ENCODE measurements at places on chromosomes 12 and 14.

- DNase-seq = no peak
Measured at GRCh38 chr14:21229821-21230220, 39.4 kb downstream of the HNRNPC start.

DNA sequence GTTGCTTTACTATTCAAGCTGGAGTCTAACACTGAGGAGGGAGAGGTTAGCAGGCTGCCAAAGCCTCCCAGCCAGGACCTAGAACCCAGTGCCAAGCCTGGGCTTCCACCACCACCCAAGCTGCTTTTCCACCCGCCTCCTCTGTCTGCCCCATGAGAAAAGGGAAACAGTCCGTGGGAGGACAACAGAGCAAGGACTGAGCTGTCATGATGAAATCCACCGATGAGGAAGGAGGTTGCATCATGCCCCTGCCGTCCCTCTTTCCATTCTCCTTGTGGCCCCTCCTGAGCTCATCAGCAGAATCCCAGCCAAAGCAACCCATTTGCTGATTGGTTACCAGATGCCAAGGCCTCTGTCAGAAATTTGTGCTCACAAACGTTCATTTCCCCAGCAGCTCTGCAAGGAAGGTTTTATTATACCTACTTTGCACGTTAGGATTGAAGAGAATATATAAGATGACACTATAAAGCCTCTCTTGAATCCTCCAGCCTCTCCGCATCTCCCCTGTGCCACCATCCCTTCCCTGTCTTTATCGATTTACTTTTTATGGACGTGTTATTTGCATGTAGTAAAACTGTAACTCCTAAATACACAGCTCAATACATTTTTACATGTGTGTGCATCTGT, 6.3 kb upstream of the SERPINA1 start:
- DNase-seq = peak; percentile 74

DNA sequence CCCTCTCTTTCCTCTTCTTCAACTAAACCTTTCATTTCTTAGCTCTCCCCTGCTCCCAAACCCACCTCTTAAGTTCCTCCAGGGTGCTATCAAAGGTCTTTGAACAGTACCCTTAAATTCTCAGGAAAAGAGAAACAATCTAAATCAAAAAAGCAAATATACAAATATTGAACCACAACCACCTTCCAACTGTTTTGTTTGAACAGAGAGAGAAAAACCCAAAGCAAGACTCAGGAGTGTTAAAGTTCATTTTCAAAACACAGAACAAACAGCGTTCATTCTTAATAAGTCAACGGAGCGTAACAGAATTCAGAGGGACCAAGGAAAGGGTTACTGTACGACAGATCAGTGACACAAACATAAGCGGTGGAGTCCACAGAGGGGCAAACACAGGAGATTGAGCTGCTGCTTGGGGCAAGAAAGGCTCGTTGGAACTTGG, 73.3 kb downstream of the NDUFA12 start:
- DNase-seq = no peak

- DNase-seq = no peak
Measured at GRCh38 chr14:38828183-38828827, 274.7 kb downstream of the SEC23A start.

GRCh38 chr14:24181371-24182077, 7.1 kb downstream of the IPO4 start:
- DNase-seq = no peak

- no peak for DNase-seq
Measured at GRCh38 chr12:93033948-93034347, 104.9 kb upstream of the EEA1 start.

GRCh38 chr12:95481072-95481471, 7.1 kb downstream of the METAP2 start:
- no peak for DNase-seq

DNA sequence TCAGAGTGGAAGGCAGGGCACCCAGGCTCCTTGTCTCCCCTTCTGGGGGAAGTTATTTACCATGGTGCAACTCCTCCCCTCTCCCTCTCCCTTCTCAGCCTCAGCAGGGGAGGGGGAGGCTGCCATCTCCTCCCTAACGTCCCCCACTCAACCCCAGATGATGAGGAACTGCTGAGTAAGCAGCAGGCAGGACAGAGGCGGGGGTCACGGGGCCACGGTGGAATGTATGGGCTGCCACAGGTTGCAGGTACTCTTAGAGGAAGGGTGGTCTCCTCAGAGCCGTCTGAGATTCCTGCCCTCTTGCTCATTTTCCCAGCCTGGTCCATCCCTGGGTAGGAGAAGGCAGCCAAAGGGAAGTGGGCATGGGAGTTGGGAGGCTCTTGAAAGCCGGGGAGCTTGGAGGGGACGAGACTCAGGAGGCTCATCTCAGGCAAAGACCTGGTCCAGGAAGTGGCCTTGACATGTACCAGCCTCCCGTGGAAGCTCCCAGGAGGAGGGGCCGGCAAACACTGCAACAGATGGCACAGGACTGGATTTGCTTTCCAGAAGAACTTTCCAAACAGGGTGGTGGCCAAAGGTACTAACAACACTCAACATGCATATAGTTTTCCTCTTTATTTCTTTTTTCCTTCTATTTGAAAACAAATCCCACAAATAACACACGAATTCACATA, 19.0 kb downstream of the RIN3 start:
- DNase-seq = no peak

DNA sequence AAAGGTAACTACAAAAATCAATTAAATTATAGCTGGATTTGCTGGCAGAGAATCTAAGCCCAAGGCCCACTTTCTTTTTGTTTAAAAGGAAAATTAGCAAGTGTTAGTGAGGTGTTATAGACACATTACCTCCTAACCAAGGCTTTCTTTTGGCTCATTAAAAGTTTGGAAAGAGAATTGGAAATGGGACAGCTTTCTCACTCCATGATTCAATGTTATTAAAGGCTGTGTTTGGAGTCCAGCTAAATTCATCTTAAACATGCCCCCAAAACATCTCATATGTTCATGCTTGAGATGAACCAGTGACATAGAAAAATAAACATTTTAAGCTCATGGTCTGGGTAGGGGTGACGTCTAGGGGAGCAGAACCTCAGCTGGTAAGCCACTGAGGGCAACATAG, 13.4 kb upstream of the PGF start:
- no peak for DNase-seq

DNA sequence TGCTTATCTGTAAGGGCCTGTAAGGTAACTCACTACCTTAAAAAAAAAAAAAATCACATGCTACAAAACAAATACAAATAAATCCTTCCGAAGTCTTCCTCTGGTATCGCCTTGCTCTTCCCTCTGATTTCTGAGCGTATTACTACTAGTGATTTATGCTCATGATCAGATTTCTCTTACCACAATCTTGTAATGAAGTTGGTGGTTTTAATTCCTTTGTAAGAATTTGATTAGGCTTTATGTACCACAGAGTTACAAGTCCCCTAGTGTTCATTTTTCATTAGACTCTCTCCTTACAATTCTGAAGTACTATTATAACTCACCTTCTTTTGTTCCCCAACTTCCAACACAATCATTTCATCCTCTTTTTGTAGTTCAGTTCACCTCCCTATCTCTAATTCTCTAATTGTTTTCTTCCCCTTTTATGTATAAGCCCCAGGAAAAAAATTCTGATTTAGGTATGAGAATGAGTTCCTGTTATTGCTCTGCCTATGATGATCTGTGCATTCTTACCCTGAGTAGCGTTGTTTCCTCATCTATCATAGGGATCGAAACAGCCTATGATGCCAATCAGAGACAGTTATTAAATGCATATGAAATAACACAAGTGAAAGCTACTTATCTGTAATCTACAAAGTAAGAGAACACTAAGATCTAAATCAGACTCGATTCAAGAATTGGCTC, 81.5 kb downstream of the EPS8 start:
- DNase-seq = no peak

- no peak for DNase-seq
Measured at GRCh38 chr14:103973354-103973753, 31.0 kb upstream of the RD3L start.

- DNase-seq = no peak
Measured at GRCh38 chr14:64438181-64438841, 27.0 kb upstream of the AKAP5 start.

DNA sequence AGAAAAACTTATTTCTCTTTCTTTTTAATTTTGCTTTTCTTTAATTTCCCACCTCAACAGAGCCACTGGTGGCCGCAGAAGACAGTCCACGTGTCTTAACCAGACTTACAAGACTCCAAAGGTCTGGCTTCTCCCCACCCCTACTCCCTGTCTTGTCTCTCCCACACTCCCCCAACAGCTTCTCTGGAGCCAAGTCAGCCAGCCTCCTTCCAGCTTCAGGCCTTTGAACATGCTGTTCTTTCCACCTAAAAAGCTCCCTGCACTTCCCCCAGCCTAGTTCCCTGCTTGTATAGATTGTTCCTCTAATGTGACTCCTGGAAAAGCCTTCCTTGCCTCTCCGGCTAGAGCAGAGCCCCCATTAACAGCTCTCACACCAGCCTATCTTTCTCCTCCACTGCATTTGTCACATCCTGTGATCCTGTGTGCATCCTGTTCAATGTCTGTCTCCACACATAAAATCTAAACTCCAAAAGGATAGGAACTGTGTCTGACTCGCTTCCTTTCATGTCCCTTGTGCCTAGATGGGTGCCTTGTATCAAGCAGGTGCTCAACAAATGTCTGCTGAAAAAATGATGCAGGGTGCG, 7.8 kb upstream of the DYNLL1 start:
- no peak for DNase-seq

DNA sequence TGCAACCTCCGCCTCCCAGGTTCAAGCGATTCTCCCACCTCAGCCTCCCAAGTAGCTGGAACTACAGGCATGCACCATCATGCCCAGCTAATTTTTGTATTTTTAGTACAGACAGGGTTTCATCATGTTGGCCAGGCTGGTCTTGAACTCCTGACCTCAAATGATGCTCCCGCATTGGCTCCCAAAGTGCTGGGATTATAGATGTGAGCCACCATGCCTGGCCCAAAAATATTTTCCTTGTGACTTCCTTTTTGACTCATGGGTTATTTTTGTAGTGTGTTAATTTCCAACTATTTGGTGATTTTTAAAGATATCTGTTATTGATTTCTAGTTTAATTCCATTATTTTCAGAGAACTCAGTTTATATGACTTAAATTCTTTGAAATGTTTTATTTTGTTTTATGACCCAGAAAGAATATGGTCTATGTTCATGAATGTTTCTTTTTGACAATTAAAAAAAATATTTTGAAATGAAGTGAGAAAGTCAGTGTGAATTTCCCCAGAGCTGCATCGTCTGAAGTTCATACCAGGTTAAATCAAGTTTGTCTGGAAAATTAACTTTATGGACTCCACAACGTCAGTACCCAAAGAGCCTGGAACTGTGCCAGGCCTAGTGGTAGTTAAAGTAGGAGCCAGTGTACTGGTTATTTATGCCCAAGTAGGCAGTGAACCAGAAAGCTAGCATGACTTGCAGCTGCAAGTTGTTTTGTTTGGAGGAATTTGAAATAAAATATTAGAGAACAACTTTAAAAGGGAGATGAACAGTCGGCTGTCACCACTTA, 2.8 kb upstream of the CDKL1 start:
- DNase-seq = no peak

- peak; percentile 46 for DNase-seq
Measured at GRCh38 chr14:105294142-105294597, 6.6 kb downstream of the BRF1 start.

DNA sequence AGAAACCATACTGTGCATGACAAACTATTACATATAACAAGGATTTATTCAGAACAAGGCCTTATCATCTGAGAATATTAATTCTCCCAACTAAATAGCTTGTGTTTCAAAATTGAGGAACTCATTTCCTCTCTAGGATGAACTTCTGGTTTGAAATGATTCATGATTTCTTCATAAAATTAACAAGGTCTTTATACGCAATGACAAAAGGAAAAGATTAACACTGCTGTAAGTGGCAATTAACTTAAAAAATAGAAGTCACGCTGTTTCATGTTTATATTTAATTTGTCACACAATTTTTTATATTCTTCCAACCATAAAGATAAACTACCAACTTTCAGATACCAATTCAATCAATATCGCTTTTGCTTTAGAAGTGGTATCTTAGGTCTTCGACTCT, 80.8 kb downstream of the GRIP1 start:
- DNase-seq = no peak

GRCh38 chr14:74064426-74064825, 19.8 kb downstream of the ALDH6A1 start:
- DNase-seq = no peak

DNA sequence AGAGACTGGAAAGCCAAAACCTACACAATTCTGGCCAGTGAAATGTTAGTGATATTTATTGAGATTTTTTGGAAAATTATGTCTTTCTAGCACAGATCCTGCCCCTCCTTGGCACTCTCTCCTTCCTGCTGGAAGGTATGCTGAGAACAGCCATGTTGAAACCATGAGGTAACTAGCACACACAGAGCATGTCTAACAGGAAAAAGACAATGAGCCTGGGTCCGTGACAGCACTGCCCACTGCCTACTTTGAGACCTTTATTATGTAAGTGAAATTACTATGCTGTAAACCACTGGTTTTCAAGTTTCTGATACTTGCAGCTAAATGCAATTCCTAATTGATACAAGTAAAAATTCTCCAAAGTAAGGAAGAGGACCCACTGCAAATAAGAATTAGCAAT, 81.6 kb upstream of the SINHCAF start:
- DNase-seq = no peak

- peak; percentile 24 for DNase-seq
Measured at GRCh38 chr12:53234271-53234914, 2.4 kb upstream of the RARG start.

DNA sequence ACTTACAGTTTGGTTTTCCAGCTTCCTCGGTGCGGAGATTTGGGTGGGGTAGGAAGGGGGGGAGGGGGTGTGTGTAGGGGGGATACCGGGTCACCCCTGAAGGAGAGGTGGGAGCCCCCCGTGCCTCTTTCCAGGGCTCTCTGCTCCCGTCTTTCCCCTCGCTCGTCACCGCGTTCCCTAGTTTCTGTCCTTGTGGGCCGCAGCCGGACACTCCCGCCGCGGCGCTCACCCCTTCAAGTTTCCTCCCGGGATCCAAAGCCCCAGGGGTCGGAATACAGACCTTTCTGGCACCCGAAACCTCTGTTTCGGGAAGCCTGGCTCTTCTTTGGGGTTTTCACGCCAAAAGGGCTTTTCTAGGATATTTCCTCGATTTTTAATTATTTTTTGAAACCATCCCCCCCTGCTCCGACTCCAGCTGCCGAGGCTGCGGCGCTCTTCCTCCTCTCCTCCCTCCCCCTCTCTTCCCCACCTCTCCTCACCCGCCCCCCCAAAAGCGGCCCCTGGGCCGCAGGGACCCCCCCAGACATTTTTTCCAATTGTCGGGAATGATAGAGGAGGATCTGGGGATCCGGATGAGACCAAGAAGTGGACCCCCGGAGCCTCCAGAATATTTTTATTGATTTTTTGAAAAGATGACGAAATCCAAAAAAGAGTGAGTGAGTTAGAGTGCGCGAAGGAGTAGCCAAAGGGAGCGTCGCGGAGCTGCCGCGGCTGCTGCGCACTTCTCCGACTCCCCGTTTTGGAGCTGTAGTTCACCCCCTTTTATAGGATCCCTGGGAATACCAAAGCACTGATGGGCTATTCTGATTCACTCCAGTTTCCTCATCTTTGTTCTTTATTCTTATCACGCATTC, 1.7 kb downstream of the CCND2 start:
- no peak for DNase-seq

Measured in NCI-H526 (cell line).